ENCODE measurements at places on chromosomes 16 and 17. TPM values are rescaled to one million over a fixed set of nuclear protein-coding genes. Genes with fewer than 3 reads are reported as not detected.

GRCh38 chr17:34757106-34757505 lies 177.7 kb downstream of the TMEM132E start:
- no peaks in the 10 kb centered on the region for H3K36me3 ChIP-seq
- no peak for DNase-seq
- no peak overlapping the region for H3K27ac ChIP-seq
- no peak overlapping the region for H3K4me3 ChIP-seq
- no peaks in the 10 kb centered on the region for H3K4me1 ChIP-seq

HOXB7 gene
- not detected for total RNA-seq

TMC6 gene
- 65.5 TPM for total RNA-seq

RHBDL1 gene
- 2.4 TPM for total RNA-seq

DNA sequence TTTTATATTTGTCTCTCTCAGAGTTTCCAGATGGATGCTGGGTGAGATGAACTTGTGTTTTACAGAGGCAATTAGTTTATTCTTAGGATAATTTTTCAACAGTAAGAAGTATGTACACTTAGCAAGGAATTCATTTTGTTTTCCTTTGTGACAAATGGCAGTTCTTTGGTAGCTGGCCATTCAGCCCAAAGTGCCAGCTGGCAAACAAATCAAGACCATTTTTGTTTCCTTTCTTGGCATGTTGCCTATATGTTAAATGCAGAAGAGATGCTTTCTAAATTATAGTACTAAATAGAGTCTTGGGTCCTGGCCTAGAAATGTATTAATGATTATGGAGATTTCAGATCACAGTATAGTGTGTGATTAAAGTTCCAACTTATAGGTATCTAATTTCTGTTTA lies 337.1 kb downstream of the CNTNAP4 start:
- DNase-seq: no peak
- no peaks in the 10 kb centered on the region for H3K27me3 ChIP-seq
- no peak overlapping the region for H3K27ac ChIP-seq
- no peak overlapping the region for H3K4me3 ChIP-seq
- H3K36me3 ChIP-seq: no peaks in the 10 kb centered on the region

GRCh38 chr17:58329035-58329809 lies 627 bp upstream of the TSPOAP1 start:
- no peak for DNase-seq
- H3K4me3 ChIP-seq: no peak overlapping the region
- no peaks in the 10 kb centered on the region for H3K36me3 ChIP-seq
- peaks cover 8% of the 10 kb centered on the region for H3K4me1 ChIP-seq

DNA sequence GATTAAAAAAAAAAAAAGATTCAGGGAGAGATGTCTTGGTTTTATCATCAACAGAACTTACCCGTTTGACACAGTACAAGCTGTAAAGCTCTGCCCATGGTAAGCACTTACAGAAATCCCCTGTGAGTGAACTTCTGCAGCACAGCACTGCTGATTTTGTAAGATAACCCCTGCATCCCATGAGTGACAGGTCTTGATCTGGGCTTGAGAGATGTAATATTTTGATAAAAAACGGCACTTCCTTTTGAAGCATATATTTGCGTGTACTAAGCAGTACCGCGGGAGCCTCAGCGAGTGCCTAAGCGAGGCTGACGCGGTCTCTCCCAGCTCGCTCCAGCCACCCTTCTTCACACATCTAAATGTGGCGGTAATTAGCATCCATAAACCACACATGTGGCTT lies 50.5 kb downstream of the IKZF3 start:
- no peaks in the 10 kb centered on the region for H3K4me1 ChIP-seq
- no peak overlapping the region for H3K27ac ChIP-seq
- no peaks in the 10 kb centered on the region for H3K36me3 ChIP-seq
- DNase-seq: no peak

Data from heart right ventricle (tissue), 16 donors.